ENCODE measurements at places on chromosomes 6 and 20.

GRCh38 chr20:59933296-59933848, at the start of gene SYCP2:
Gene SYCP2 (minus strand): TSS chr20:59933637. CDS start chr20:59922413, 11,224 bp downstream.
- DNase-seq: no peak

DNA sequence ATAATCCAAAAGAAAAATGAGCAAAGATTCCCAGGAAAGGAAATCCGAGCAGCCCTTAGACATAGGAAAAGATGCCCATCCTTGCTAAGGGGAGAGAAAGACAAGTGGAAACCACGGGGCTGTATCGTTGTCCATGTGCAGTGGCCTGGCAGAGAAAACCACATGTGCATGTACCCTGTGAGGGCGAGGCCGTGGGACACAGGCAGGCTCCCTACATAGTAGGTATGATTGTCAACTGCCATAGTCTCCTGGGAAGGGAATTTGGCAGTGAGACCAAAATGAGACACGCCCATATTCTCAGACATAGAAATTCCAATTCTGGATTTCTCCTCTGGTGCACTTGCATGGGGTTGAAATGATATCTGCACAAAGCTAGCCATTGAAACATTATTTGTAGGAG, 169.7 kb upstream of the SALL4 start:
- no peak for DNase-seq

- no peak for DNase-seq
These were observed 101.6 kb downstream of the TAF4 start for GRCh38 chr20:61963885-61964674.

GRCh38 chr20:3712279-3712873, at the start of gene SIGLEC1:
Gene SIGLEC1 (minus strand): TSS chr20:3712600. CDS start chr20:3707128, 5,472 bp downstream.
- DNase-seq: no peak

GRCh38 chr20:52425253-52425652, 233.7 kb upstream of the ZFP64 start:
- DNase-seq: no peak

DNA sequence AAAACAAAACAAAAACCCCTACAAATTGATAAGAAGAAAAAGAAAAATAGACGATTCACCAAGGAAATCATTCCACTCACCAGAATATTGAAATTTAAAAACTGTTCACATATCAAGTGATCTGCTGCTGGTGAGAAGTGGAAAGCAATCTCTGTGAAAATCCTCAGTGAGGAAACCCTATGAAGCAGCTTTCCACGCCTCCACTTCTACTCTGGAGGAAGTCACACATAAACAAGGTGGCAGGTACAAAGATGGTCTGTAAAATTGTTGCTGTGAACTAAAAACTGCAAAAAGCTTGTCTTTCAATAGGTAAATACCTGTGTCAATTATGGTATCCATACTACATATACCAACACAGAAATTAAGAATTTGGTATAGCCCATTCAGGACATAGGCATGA, 18.5 kb downstream of the CD164 start:
- no peak for DNase-seq

DNA sequence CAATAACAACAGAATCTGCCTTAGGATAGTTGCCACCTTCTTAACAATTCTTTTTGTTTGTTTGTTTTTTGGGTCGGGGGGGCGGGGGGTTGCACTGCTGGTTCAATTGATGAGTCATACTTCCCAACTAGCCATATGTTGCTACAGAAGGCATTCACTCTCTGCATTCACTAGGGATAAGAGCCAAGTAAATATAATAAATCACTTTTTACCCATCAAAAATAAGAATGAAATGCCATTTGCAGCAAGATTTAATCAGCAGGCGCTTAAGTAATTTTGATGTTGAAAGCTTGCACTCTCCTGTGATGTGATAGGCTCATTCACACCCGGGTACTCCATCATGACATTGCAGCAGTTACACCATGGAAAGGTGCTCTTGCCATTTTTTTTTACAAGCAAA, 209.8 kb downstream of the HIVEP2 start:
- DNase-seq: no peak
